ENCODE measurements at places on chromosomes 6 and 20. TPM values are rescaled to one million over a fixed set of nuclear protein-coding genes. Genes with fewer than 3 reads are reported as not detected.

The PRR18 gene
- total RNA-seq = 0.33 TPM

GRCh38 chr6:168045706-168046620, 33.0 kb downstream of the FRMD1 start:
- no peak overlapping the region for H3K27ac ChIP-seq
- H3K4me1 ChIP-seq = no peaks in the 10 kb centered on the region
- peaks cover 3% of the 10 kb centered on the region for H3K27me3 ChIP-seq
- no peak for DNase-seq
- no peaks in the 10 kb centered on the region for H3K36me3 ChIP-seq
- no peak overlapping the region for H3K4me3 ChIP-seq

- H3K4me1 ChIP-seq = no peaks in the 10 kb centered on the region
- H3K27me3 ChIP-seq = no peaks in the 10 kb centered on the region
- H3K36me3 ChIP-seq = no peaks in the 10 kb centered on the region
- DNase-seq = no peak
- no peak overlapping the region for H3K27ac ChIP-seq
These were observed 21.8 kb downstream of the MAN1A1 start for GRCh38 chr6:119327810-119328209.

GRCh38 chr6:25927756-25928216, 2.7 kb downstream of the SLC17A2 start:
- H3K27me3 ChIP-seq = no peaks in the 10 kb centered on the region
- H3K36me3 ChIP-seq = no peaks in the 10 kb centered on the region
- H3K27ac ChIP-seq = no peak overlapping the region
- DNase-seq = no peak
- no peak overlapping the region for H3K4me3 ChIP-seq
- no peaks in the 10 kb centered on the region for H3K4me1 ChIP-seq

- no peak for DNase-seq
- H3K4me1 ChIP-seq = peaks cover 12% of the 10 kb centered on the region
- H3K27ac ChIP-seq = no peak overlapping the region
- no peaks in the 10 kb centered on the region for H3K27me3 ChIP-seq
- H3K4me3 ChIP-seq = no peak overlapping the region
These were observed 57.3 kb downstream of the EYA2 start for GRCh38 chr20:46951840-46952497.

The LY6G6D gene
- not detected for total RNA-seq

- H3K4me1 ChIP-seq = no peaks in the 10 kb centered on the region
- H3K4me3 ChIP-seq = no peak overlapping the region
- no peaks in the 10 kb centered on the region for H3K36me3 ChIP-seq
- H3K27me3 ChIP-seq = no peaks in the 10 kb centered on the region
- H3K27ac ChIP-seq = no peak overlapping the region
These were observed 389.8 kb downstream of the GRIK2 start for GRCh38 chr6:101783287-101783686.
